ENCODE measurements at places on chromosomes 13 and 19. TPM values are rescaled to one million over a fixed set of nuclear protein-coding genes. Genes with fewer than 3 reads are reported as not detected.

CABP5 gene
- not detected for polyA plus RNA-seq

CLEC11A gene
- polyA plus RNA-seq: 38.2 TPM

PPP1R12C gene
- polyA plus RNA-seq: 75.6 TPM

CLDN10 gene
- polyA plus RNA-seq: 115 TPM

CTXN1 gene
- polyA plus RNA-seq: 34.1 TPM

PNMA8B gene
- polyA plus RNA-seq: 3.3 TPM

SRRM5 gene
- 0.77 TPM for polyA plus RNA-seq

CFD gene
- 2.3 TPM for polyA plus RNA-seq

RB1 gene
- polyA plus RNA-seq: 37.7 TPM

PSG6 gene
- not detected for polyA plus RNA-seq

ZNF132 gene
- polyA plus RNA-seq: 9.0 TPM

LRRC8E gene
- polyA plus RNA-seq: 0.46 TPM

PPM1N gene
- polyA plus RNA-seq: 0.56 TPM

KIR3DL2 gene
- polyA plus RNA-seq: not detected

WDR87 gene
- polyA plus RNA-seq: 0.02 TPM

TNPO2 gene
- 82.1 TPM for polyA plus RNA-seq

HPN gene
- 2.6 TPM for polyA plus RNA-seq

ZNF98 gene
- 3.0 TPM for polyA plus RNA-seq

COL5A3 gene
- 1.3 TPM for polyA plus RNA-seq

PLIN3 gene
- polyA plus RNA-seq: 37.8 TPM

SIAH3 gene
- polyA plus RNA-seq: 1.1 TPM

PCP2 gene
- 2.8 TPM for polyA plus RNA-seq

LHB gene
- not detected for polyA plus RNA-seq

SPIB gene
- 0.84 TPM for polyA plus RNA-seq

ACTMAP gene
- polyA plus RNA-seq: 22.5 TPM

ALKBH6 gene
- polyA plus RNA-seq: 19.0 TPM

C19orf67 gene
- polyA plus RNA-seq: not detected

FFAR3 gene
- 0.71 TPM for polyA plus RNA-seq

All from left renal pelvis (tissue), 4 donors.